ENCODE measurements at places on chromosomes 2 and 18. TPM values are rescaled to one million over a fixed set of nuclear protein-coding genes. Genes with fewer than 3 reads are reported as not detected.
A peak's percentile ranks its signal among the peaks of the same experiment; 100 is the strongest.

Gene MYOM1
- total RNA-seq, result 307 TPM

DNA sequence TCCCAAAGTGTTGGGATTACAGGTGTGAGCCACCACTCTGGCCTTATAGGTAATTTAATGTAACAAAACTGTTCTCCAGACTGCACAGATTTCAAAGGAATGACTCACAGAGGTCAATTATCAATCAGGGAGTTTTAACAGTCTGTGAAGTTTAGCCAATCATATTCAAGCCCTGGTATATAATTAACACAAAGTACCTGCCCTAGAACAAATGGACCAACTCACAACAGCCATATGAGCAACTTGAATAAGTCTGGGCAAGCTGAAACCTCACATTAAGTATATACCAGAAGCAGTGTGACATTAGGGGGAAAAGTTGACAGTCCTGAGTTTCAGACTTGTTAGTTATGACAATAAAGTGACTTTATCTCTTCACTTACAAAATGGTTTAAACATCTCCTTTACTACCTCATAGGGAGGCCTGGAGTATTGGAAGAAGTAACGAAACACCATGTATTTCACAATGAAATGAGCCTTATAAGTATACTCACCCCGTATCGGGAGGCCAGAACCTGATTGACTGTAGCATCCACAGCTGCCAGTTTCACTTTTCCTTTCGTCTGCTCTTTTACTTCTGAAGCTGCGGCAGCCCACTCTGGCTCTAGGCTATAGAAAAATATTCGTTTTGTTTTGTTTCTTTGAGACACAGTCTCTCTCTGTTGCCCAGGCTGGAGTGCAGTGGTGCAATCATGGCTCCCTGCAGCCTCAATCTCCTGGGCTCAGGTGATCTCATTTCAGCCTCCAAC, 22.2 kb downstream of the PDIA6 start:
- no peaks in the 10 kb centered on the region for H3K4me1 ChIP-seq
- H3K4me3 ChIP-seq, result no peak overlapping the region
- no peak for DNase-seq
- H3K27me3 ChIP-seq, result no peaks in the 10 kb centered on the region
- no peak overlapping the region for H3K27ac ChIP-seq

Gene CCDC178
- not detected for total RNA-seq

Gene LONRF2
- total RNA-seq, result 5.0 TPM

GRCh38 chr2:219875036-219875435, 247.6 kb downstream of the SLC4A3 start:
- H3K4me3 ChIP-seq, result no peak overlapping the region
- H3K36me3 ChIP-seq, result no peaks in the 10 kb centered on the region
- no peaks in the 10 kb centered on the region for H3K27me3 ChIP-seq

Gene UGT1A7
- not detected for total RNA-seq

- no peaks in the 10 kb centered on the region for H3K36me3 ChIP-seq
- H3K27ac ChIP-seq, result no peak overlapping the region
- no peak overlapping the region for H3K4me3 ChIP-seq
- no peak for DNase-seq
- no peaks in the 10 kb centered on the region for H3K27me3 ChIP-seq
These were observed 70.5 kb downstream of the TGIF1 start for GRCh38 chr18:3520230-3521085.

DNA sequence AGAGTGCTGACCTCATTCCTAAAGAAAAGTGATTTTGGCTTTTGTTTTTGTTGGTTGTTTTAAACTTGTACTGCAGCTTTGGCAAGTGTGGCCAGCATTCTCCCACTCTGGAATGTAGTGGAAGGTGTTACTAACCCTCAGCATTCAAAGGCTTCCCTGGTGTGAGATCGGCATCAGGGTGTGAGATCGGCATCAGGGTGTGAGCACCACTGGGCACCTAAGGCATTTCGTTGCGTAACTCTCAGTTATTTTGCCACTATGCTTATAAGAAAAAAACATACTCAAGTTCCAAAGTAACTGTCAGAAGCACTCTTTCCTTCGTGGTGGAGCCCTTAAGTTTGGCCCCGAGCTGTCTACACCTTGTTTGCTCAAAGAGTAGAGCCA, 1.7 kb downstream of the CYBRD1 start:
- H3K4me1 ChIP-seq, result peaks cover 5% of the 10 kb centered on the region
- no peak for DNase-seq
- H3K27me3 ChIP-seq, result peaks cover 11% of the 10 kb centered on the region

- no peaks in the 10 kb centered on the region for H3K27me3 ChIP-seq
- H3K4me1 ChIP-seq, result no peaks in the 10 kb centered on the region
- H3K4me3 ChIP-seq, result no peak overlapping the region
- no peaks in the 10 kb centered on the region for H3K36me3 ChIP-seq
These were observed 803.1 kb downstream of the SATB2 start for GRCh38 chr2:198654646-198655045.

DNA sequence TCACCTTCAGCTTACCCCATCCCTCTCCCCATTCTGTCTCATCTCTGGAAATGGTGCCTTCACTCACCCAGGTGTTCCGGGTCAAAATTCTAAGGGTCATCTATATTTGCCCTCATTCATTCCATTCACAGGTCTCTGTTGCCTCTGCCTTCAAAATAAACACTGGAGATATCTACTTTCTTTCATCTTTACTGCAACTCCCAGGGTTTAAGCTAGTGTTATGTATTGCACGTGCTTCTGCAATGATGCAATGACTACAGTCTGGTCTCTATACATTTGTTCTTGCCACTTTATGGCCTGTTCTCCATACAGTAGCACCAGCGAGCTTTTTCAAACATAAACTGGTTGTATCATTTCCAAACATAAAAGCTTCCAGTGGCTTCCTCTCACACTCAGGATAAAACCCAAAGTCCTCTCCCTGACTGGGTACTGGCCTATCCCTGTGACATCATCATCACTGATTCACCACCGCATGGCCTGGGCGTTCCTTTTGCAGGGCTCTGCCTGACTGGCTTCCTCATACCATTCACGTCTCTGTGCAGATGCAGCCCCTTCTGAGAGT, 14.3 kb downstream of the DSG2 start:
- H3K4me1 ChIP-seq, result no peaks in the 10 kb centered on the region
- H3K27me3 ChIP-seq, result no peaks in the 10 kb centered on the region
- no peak overlapping the region for H3K4me3 ChIP-seq
- no peak for DNase-seq
- no peak overlapping the region for H3K27ac ChIP-seq

Gene SLC5A7
- not detected for total RNA-seq

- H3K36me3 ChIP-seq, result no peaks in the 10 kb centered on the region
- H3K4me1 ChIP-seq, result no peaks in the 10 kb centered on the region
- H3K27ac ChIP-seq, result no peak overlapping the region
- DNase-seq, result no peak
- H3K27me3 ChIP-seq, result no peaks in the 10 kb centered on the region
These were observed 18.8 kb upstream of the MMADHC start for GRCh38 chr2:149606251-149606811.

Gene ZNF396
- total RNA-seq, result 0.47 TPM

- no peaks in the 10 kb centered on the region for H3K36me3 ChIP-seq
- peak; percentile 67 for DNase-seq
- H3K27ac ChIP-seq, result peak overlapping the region; percentile 77
- no peak overlapping the region for H3K4me3 ChIP-seq
These were observed 136.3 kb downstream of the TNS1 start for GRCh38 chr2:217866457-217866856.

Gene LRP2
- total RNA-seq, result not detected

Gene TXNDC2
- not detected for total RNA-seq

GRCh38 chr2:107405261-107405660, 421.4 kb upstream of the RGPD4 start:
- no peaks in the 10 kb centered on the region for H3K27me3 ChIP-seq
- H3K4me1 ChIP-seq, result no peaks in the 10 kb centered on the region
- no peak for DNase-seq
- no peak overlapping the region for H3K27ac ChIP-seq
- no peaks in the 10 kb centered on the region for H3K36me3 ChIP-seq
- H3K4me3 ChIP-seq, result no peak overlapping the region
